Naive thymus-derived CD8-positive, alpha-beta T cell (primary cell): ENCODE measurements at places on chromosomes 12 and 14. TPM values are rescaled to one million over a fixed set of nuclear protein-coding genes. Genes with fewer than 3 reads are reported as not detected.

The RPS6KA5 gene
- 23.2 TPM for total RNA-seq

The DLK1 gene
- not detected for total RNA-seq

GRCh38 chr14:57479197-57479596, 14.5 kb downstream of the CCDC198 start:
- no peak for DNase-seq

DNA sequence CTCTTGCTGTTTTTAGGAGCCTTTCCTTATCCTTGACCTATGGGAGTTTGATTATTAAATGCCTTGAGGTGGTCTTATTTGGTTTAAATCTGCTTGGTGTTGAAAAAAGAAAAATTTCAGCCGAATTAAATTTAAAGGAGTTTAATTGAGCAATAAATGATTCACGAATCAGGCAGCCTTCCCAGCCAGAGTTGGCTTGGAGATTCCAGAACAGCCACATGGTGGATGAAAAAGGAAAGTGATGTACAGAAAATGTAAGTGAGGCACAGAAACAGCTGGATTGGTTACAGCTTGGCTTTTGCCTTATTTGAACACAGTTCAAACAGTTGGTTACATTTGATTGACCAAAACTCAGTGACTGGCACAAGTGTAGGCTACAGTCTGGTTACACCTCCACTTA, 69.7 kb downstream of the WASHC3 start:
- DNase-seq = no peak

- no peak for DNase-seq
These were observed at the start of gene FBLN5 for GRCh38 chr14:91947475-91948184. Gene FBLN5 (minus strand): TSS chr14:91947694. CDS start chr14:91947229, 465 bp downstream.

DNA sequence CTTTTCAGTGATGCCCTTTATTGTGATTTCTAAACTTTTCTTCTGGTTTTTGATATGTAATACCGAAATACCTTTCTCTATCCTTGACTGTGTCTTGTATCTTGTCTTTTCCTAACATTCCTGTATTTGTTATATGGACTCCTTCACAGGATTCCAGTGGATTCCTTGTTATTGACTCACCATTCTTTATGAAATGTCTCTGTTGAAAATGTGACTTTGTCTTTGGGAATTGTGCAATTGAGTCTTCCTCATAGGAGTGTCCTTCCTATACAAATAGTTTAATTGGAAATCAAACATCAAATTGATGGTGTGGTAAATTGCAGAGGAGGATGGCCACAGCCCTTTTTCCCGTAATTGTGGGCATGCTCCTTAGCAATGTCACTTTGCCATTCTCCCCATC, 296.6 kb upstream of the KITLG start:
- no peak for DNase-seq

GRCh38 chr12:111181143-111181726, 187.7 kb downstream of the PHETA1 start:
- DNase-seq = no peak

DNA sequence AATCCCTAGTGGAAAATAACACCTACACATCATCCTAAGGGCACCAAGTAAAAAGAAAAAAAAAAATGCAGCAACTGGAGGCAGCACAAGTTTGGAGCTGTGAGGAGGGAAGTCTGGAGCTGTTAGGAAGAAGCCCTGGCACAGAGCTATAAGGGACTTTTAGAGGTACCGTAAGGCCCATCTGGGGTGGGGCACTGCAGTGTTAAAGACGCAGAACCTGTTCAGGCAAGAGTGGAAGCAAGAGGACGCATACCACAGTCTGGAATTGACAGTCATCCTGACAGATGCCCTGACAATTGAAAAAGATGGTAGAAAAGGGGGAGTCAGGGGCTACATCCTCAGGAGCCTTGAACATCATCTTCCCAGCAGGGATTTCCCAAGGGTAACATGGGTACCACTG, 195.9 kb upstream of the PLEKHG7 start:
- no peak for DNase-seq

DNA sequence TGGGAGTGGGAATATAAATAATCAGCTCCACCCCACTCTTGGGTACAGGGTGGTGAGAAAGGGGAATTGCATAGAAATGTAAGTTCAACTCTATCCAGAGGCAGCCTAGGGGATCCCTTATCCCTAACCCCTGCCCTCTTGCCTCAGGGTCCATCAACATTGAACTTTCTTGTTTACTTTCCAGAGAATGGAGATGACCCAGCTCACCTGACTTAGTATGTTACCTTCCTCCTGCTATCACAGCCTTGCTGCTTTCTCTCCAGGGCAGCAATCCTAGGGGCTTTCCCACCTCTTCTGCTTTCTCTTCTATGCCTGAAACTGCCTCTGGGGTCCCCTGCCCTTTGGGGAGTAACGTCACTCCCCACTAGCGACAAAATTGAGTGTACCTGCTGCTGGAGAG, 2.7 kb downstream of the LRP1 start:
- no peak for DNase-seq

DNA sequence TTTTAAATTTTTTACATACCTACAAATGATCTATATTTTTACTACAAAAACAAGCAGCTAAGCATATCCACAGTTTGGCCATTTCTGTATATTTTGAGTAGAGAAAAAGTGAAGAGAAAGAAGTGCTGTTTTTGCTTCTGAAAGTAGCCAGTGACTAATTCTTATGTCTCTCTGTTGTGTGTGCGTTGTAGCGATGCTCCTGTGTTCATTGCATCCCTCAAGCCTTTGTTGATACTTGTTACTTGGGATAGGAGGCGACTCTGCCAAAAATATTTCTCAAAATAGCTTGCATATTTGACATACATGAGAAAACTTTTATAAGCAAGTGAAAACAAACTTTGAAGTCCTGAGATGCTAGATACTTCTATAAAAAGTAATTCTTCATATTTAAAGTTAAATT, 714.1 kb downstream of the FSCB start:
- no peak for DNase-seq

The LRRC10 gene
- not detected for total RNA-seq

- DNase-seq = no peak
These were observed 23.8 kb downstream of the HSPB8 start for GRCh38 chr12:119202544-119202943.

The MYO1H gene
- not detected for total RNA-seq
